ENCODE measurements at places on chromosomes 13 and 19.
A peak's percentile ranks its signal among the peaks of the same experiment; 100 is the strongest.

DNA sequence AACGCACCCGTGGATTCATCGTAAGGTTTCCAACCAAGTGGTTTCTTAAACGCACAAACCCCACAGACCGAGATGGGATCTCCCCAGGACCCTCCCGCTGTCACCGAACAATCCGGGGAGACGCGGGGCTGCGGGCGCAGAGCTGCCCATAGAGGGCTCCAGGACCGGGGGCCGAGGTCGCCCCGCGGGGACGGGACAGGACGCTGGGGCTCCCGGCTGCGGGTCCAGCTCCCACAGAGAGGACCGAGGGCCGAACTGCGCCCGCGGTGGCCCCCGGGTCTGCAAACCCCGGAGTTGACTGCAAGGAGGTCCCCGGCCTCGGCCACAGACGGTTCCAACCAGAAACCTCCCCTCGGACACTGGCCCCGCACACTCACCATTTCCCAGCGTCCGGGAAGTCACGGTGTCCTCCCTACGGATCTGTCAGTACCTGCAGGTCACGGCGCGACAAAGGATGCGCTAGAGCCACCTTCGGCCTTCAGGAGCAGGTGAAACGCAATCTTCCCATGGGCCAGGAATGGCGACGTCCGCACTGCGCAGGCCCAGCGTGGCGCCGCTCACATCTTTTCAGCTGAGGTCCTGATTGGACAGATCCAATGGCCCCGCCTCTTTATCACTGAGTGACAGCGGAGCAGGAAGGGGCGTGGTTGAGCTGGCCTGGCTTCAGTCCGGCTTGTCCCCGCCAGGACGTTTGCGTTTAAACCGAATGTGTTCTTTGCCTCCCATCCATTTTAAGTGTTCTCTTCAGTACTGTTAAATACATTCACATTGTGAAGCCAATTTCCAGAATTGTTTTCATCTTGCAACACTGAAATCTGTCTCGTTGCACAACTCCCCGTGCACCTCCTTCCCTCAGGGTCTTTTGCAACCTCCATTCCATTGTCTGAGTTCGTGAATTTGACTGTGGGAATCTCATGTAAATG is at the start of gene ZNF14:
Gene ZNF14, minus strand, starts transcription at position 534 of the 923 bp plus-strand sequence. Its CDS starts 154 bp downstream, at position 380.
- DNase-seq: peak; percentile 94

DNA sequence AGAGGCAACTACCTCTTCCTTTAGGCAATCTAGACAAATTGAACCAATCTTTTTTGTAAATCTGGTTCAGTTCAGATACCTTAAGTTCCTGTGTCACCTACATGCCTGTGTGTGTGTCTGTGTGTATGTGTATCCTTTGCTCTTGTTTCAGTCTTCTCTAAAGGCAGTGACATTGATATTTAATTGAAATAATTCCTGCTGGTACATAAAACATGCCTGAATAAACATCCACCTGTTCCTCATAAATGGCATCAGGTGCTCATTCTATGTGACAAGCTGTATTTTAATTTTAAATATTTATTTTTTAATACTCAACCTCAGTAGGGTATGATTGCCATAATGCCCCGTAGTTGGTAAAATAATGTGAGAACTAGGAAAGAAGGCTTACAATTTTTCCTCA is 1606.4 kb upstream of the PRR20A start:
- no peak for DNase-seq

GRCh38 chr13:25192936-25193335 is 20.8 kb upstream of the AMER2 start:
- DNase-seq: no peak

- DNase-seq: peak; percentile 85
Measured at GRCh38 chr19:38736413-38737280, 7.6 kb downstream of the CAPN12 start.

GRCh38 chr13:24232474-24232873 is 72.0 kb downstream of the SPATA13 start:
- no peak for DNase-seq

DNA sequence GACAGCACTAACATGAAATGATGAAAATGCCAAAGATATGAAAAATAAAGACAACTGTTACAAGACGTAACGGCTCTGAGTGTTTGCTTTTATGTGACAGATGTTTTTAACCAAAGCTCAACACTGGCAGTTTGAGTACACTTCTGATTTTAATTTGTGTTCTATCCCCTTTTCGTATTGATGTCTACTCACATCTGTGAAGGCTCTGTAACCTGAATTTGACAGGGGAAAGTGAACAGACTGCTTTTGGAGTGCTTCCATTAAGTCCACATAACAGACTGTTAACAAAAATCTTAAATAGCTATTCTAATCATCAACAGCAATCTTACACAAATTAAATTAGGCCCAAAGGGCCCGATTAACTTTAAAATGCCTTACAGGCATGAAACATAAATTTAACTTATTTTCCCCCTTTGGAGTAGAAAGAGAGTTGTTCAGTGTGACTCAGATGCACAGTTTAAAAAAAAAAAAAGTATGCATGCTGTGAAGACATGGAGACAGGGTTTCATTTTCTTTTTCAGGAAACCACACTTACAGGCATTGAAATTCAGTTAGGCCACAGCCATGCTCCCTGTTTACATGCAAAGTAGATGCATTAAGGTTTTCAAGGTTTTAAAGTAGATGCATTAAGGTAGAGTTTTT is 16.3 kb upstream of the RNASEH2B start:
- no peak for DNase-seq

DNA sequence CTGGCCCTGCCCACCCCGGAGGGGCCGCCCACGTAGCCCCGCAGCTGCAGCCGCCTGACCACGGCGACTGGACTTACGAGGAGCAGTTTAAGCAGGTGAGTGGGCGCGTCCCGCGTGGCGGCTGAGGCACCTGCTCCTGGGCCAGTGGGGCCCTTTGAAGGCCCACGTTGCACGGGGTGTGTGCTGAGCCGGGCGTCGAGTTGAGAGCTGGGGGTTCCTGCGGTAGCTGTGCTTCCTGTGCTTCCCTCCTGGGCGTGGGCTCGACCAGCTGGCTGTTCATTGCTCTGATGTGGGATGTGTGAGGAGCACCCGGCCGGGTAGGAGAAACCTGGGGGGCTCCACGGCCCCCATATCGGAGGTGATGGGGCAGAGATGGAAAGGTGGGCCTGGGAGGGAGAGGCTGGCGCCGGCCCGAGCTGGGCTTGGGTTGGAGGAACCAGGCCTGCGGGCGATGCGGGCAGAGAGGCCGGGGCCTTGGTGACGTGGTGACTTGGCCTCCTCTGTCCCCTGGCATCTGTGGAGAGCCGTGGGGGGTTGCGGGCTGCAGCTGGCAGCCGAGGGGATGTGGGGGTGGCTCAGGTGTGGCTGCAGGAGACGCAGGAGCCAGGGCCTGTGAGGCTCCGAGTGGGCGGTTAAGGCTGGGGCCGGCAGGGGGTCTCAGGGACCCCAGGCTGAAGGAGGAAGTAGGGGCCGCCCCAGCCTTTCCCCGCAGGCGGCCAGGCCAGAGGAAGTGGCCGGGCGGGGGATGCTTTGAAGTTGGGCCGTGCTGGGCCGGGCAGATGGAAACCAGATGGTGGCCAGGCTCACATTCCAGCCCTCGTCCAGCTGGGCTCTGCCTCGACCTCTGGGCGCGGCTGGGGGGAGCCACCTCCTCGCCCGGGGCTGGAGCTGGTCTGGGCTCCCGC is 7.1 kb downstream of the ARID3A start:
- no peak for DNase-seq

GRCh38 chr19:34404109-34404909 is at the start of gene PDCD2L:
PDCD2L (plus strand) TSS chr19:34404399; CDS start chr19:34404431, 32 bp downstream.
- DNase-seq: peak; percentile 96

- DNase-seq: peak; percentile 61
Measured at GRCh38 chr19:45901432-45901911, 941 bp downstream of the MYPOP start.

GRCh38 chr19:49116544-49116943 is 2.4 kb downstream of the LIN7B start:
- DNase-seq: no peak

DNA sequence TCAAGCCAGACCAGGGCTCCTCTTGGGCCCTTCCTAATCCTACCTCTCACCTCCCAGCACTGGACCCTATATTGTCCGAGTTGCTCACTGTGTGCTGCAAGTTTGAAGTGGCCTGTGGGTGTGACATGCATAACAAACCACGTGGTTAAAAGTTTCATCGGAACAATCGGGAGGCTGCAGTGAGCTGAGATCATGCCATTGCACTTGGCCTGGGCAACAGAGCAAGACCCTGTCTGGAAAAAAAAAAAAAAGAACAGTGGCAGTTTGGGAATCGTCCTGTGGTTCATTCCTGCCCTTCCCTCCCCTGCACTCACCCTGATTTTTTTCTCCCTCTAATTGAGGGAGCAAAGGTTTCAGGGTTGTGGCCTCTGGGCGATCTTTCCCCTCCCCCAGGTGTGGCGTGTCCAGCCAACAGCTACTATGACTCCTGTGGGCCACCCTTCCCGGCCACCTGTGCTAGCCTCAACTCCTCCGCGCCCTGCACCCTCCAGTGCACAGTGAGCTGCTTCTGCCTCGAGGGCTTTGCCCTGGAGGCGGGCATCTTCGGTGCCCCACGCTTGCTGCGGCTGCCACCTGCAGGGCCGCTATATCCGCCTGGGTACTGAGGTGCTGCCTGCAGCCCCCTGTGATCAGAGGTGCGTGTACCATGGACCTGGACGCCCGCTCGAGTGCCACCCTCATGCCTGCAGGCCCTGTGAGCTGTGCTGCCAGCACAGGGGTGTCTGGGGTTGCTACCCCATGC is 16.3 kb upstream of the FXYD3 start:
- no peak for DNase-seq

DNA sequence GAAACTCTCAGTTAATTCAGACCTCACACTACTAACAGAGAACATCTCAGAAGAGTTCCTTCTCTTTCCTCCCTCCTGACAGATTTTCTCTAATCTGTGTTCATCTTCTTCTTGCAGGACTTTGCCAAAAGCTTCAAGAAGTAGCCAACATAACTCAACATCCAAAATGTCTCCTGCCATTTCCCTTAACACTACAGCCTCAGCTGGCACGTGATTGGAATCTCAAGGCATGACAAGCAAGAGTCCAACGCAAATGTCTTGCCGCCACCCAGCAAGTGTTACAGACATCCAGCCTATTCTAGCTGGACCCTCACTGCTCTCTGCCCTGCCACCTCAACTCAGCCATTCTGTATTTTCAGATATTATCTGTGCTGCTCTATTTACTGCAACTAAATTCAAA is 135.1 kb downstream of the DNAJC15 start:
- no peak for DNase-seq

DNA sequence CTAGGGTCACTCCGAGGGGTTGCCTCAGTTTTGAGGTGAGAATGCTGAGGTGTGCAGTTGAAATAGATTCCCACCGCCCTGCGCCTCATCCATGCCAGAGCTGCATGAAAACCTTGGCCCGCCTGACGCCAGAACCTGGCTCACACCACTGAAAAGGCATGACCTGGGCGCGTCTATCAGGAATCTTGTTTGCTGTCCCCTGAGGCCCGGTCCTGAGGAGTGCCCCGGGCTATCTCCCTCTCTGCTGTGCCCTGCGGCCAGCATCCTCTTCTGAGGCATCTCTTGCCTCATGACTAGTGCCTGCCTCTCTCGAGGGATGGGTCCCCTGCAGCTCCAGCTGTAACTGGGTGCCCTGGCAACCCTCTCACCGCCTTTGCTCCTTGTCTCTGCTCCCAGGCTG is 28.1 kb downstream of the SMARCA4 start:
- no peak for DNase-seq

DNA sequence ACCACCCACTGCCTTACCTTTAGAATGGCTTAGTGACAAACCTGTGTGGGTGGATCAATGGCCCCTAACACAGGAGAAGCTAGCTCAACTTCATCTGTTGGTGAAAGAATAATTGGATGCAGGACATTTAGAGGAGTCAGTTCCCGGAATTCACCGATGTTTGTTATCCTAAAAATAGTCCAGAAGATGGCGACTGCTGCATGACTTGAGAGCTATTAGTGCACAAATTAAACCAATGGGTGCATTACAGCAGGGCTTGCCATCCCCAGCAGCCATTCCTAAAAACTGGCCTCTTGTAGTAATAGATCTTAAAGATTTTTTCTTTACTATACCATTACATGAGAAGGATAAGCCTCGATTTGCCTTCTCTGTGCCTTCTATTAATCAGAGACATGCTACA is 46.8 kb upstream of the ZNF726 start:
- no peak for DNase-seq

DNA sequence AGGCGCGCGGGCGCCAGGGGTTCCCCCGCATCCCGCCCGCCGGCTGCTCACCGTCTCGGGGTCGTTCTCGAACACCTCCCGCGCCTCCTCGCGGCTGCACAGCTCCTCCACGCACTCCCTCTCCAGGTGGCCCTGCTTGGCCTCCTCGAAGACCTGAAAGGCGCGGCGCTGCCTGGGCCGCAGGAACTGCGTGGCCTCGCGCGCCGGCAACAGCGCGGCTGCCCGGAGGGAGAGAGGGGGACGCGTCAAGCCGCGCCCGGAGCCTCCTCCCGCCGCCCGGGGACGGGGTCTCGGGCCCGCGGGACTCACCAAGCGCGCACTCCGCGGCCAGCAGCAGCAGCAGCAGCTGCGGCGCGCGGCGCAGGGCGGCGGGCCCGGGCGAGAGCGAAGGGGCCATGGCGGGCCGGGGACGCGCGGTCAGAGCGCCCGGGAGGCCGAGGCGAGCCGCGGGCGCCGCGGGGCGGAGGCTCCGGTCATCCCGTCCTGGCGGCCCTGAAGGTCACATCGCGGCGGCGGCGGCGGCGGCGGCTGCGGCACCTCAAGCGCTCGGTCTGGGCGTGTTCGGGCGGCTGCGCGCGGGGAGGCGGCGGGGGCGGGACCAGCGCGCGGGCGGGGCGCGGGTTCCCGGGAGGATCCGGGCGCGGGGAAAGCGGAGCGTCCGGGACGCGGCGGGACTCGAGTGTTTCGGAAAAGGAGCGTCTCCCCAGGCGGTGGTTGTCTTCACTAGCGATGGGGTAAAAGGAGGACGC is at the start of gene GAS6:
Gene GAS6, minus strand, starts transcription at position 553 of the 749 bp plus-strand sequence. Its CDS starts 156 bp downstream, at position 397.
- DNase-seq: no peak

- DNase-seq: no peak
Measured at GRCh38 chr13:39499604-39500003, 103.4 kb downstream of the LHFPL6 start.

DNA sequence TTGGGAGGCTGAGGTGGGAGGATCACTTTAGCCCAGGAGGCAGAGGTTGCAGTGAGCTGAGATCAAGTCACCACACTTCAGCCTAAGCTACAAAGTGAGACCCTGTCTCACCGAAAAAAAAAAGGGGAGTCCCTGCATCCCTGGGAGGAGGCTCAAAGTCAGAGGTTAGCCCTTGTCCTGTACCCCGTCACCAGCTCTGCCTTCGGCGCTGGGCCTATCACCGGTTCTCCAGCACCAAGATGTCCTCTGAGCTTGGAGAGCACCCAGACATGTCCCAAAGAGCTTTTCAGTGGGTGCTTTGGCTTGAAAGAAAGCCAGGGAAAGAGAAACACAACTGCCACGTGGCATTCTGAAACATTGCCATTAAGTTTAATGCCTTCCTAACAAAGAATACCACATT is 356.9 kb upstream of the TSHZ3 start:
- no peak for DNase-seq

Data from stimulated activated CD8-positive, alpha-beta memory T cell treated with anti-CD3 and anti-CD28 coated beads, Interleukin-4, amount 100 ng/mL, for 48 hours (primary cell).